ENCODE measurements at places on chromosomes 5 and 9.
A peak's percentile ranks its signal among the peaks of the same experiment; 100 is the strongest.

DNA sequence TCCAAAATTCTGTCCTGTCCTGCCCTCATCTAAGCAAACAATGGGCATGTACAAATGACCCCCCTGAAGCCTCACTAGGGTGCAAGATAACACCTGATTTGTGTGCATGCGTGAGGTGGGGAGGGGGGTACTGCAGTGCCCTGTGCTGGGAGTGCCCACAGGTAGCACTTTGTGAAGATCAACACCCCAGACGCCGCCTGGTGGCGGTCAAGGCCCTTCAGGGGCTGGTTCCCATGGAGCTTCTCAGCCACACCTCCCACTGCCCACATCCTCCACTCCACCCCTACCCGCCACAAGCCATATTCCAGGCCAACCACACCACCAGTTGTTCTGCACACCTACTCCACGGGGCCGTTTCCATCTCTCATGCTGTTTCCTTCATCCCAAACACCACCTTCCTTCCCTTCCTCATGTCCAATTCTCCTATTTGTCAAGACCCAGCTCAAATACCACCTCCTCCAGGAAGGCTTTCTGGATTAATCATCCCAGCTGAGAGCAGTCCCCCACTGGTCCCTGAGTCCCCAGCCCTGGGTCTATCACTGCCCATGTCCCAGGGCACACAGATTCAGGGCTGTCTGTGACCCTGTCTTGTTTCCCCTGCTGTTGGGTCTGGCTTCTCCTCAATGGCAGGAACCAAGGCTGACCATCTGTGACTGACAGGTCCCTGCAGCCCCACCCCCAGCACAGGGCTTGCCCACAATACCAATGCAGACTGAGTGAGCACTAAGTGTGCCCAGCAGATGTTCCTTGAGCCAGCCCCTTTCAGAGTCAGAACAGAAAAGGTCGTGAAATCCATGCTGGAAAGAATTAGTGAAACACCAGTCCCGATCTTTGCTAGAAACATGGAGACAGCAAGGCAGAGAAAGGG is 178.4 kb downstream of the PAX5 start:
- DNase-seq, result peak; percentile 63

- no peak for DNase-seq
Measured at GRCh38 chr5:40399349-40399748, 280.4 kb upstream of the PTGER4 start.

GRCh38 chr9:108184941-108185340 is 670.8 kb downstream of the ACTL7B start:
- peak; percentile 59 for DNase-seq

GRCh38 chr9:25584611-25585010 is 93.6 kb downstream of the TUSC1 start:
- DNase-seq, result no peak

DNA sequence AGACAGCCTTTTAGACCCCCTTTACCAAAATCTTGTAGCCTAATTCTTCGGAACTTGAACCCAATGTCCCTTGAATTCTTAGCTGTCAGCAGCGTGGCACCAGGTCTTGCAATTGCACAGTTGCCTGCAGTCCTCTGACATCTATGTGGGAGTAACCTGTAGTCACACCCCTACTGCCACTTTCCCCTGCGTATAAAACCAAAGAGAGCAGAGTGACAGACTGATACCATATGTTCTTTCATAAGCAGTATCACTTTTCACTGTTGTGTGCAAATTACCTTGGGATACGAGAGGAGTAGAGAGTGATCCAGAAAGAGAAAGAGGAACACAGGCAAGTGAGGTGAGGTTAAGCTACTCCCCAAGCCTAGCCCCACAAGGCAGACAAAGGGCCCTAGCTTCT is 364.3 kb upstream of the ADAMTSL1 start:
- no peak for DNase-seq

GRCh38 chr5:171420431-171421241 is 1.2 kb downstream of the FGF18 start:
- DNase-seq, result no peak

- no peak for DNase-seq
Measured at GRCh38 chr5:78162253-78162862, 132.1 kb downstream of the AP3B1 start.

DNA sequence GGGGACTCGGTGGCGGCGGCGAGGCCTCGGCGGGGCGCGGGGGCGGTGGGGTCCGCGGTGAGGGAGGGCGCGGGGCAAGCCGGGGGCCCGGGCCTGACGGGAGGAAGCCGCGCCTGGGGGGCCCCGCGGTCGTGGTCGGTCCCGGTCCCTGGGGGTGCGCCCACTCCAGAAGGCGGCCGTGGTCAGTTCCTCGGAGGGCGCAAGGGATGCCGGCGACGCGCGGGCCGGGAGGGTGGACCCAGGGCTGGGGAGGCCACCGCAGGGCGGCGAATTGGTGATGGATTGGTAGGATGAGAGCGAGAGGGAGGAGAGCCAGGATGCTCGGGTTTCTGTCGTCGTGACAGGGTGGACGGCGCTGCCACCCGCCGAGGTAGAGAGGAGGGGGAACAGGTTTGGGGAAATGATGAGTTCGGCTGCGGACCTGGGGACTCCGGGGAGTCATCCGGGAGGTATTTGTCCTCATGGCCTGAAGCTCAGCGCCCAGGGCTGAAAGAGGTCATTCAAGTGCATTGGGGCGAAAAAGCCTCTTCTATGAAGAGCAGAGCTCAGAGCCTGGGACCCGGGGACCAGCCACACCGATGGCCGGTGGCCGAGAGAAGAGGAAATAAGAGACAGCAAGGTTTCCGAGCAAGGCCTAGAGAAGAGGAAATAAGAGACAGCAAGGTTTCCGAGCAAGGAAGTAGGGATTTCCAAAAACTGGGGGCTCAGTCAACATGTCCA is 557 bp downstream of the GNG10 start:
- DNase-seq, result peak; percentile 52

- no peak for DNase-seq
Measured at GRCh38 chr5:42581845-42582244, 158.6 kb downstream of the GHR start.

- no peak for DNase-seq
Measured at GRCh38 chr5:128353441-128354107, 184.5 kb downstream of the FBN2 start.

DNA sequence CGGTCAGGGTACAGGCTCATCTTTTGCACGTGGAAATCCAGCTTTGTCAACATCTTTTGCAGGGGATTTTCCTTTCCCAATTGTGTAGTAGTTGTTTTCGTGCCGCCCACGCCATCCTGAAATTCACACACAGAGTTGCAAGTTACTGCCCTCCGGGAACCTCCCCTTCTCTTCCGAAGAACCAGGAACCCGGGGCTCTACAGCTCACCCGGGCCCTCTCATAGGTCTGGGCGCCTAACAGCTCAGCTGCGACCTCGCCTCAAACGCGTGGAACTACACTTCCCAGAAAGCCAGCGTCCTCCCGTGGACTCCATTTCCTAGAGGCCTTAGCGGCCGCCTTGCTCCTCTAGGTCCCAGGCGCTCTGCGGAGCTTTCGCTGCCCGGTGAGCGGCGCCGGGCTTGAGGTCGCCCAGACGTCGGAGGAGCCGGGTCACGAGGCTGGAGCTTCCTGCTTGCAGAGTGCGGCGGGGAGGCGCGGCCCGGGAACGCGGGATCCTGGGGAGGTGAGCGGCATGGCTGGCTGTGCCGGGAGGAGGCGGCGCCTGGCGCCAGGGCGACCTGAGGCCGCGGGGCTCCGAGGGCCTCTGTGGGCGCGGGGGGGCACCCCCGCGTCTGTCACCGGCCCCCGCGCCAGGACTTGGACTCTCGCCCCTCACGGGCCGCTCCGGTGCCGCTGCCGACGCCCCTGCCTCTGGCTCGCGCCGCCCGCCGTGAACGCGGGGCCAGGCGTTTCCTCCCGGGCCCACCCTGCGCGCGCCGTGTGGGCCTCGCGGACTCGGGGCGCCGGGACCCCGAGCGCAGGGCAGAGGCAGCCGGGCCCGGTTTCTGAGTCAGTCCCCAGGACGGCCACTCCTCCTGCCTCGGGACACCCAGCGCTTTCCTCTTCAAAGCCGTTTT is at the start of gene ZNF354B:
Gene ZNF354B, plus strand, starts transcription at position 329 of the 897 bp plus-strand sequence. CDS start 1,095 bp downstream, outside the sequence.
- peak; percentile 89 for DNase-seq

DNA sequence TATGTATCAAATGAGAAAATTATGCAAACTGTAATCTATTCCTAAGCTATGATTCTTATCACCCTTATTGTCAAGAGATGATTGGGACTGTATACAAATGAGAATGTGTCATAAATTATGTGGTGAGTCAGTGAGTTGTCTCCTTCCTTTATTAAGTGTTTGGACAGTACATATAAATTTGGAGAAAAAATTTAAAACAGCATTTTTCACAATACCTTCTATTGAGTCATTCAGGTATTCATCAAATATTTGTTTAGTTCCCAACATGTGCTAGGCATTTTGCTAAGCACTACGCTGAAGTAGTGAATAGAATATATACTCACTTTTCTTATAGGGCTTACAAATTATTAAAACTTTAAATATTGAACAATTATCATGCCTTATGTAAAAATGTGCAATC is 36.3 kb upstream of the PTPRD start:
- no peak for DNase-seq

- DNase-seq, result peak; percentile 27
Measured at GRCh38 chr5:39775086-39775796, 350.5 kb upstream of the DAB2 start.

- DNase-seq, result no peak
Measured at GRCh38 chr9:33256236-33256635, 8.3 kb downstream of the BAG1 start.

GRCh38 chr5:142540922-142541422 is 144.9 kb downstream of the FGF1 start:
- no peak for DNase-seq

- DNase-seq, result no peak
Measured at GRCh38 chr5:149474198-149474597, 77.0 kb downstream of the CSNK1A1 start.

- no peak for DNase-seq
Measured at GRCh38 chr5:150454492-150455229, 5.1 kb upstream of the RPS14 start.

DNA sequence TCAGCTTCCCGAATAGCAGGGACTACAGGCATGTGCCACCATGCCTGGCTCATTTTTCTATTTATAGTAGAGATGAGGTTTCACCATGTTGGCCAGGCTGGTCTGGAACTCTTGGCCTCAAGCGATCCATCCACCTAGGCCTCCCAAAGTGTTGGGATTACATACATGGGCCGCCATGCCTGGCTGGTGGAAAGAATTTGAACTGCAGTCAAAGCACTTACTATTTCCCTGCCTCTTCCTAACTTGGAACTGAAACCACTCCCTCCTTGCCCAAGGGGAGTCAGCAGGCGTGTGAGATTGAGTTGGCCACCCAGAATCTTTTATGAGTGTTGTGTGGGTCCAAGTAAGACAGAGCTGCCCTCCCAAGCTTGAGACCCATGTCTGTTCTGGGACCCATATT is 86.1 kb upstream of the PTPN3 start:
- DNase-seq, result no peak

GRCh38 chr9:96874947-96875460 is 20.7 kb upstream of the ZNF782 start:
- peak; percentile 90 for DNase-seq

GRCh38 chr9:119544492-119544891 is 175.3 kb upstream of the BRINP1 start:
- no peak for DNase-seq

GRCh38 chr5:9148242-9148641 is 397.6 kb downstream of the SEMA5A start:
- peak; percentile 23 for DNase-seq

- DNase-seq, result no peak
Measured at GRCh38 chr5:94632024-94632423, 13.6 kb downstream of the SLF1 start.

GRCh38 chr9:108100571-108100970 is 611.0 kb upstream of the KLF4 start:
- no peak for DNase-seq

- peak; percentile 71 for DNase-seq
Measured at GRCh38 chr5:142325725-142326479, 1.1 kb upstream of the SPRY4 start.

DNA sequence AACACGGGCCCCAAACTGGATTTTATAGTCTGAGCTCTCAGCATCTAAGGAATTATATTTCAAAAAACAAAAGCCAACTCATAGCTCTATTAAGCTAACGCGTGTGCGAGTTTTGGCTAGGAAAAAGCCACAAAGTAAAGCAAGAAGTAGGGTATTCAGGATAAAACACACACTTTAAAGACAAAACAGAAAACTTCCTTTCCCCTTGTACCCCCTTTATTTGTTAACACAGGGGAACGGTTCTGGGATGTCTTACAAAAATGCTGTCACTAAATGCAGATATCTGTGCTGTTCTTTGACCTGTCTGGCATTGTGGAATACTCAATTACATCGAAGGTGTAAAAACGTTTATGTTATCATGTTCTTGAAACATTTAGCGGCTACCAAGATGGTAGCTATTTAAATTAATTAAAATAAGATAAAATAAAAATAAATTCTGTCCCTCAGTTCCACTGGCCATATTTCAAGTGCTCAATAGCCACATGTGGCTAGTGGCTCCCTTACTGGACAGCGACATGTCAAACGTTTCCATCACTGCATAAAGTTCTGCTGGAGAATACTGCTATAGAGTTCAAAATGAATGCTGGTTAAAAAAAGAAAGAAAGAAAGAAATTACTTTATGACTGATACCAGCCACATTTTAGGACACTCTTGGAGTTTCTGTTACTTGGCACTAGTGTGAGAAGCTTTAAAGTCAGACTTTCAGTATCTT is 7.2 kb upstream of the MEF2C start:
- no peak for DNase-seq

DNA sequence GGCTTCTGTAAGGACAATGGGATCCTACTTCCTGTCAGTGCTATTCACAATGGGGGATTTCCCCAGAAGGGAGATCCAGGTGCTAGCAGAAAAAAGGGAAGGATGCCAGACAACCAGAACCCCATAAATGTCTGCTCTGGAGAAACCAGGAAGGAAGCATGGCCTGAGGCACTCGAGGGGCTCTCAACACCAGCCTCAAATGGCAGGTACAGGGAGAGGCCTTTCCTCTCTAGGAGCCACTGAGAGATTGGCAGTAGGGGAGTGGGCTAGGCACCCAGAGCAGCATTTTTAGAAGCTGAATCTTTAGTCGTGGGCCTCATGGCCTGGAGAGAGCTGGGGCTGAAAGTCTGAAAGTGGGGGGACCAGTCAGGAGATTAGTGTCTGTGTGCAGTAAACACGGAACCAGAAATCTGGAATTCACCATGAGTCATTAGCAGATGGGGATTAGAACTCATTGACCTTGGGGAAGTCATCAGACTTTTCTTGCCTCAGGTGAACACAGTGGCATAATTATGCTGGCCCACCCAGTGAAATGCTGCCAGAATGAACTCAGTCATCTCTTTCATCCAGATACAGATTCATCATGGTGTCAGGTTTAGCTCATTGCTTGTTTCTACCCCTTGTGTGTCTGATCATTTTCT is 28.3 kb downstream of the ARHGEF28 start:
- peak; percentile 16 for DNase-seq
